ENCODE measurements at places on chromosomes 13 and 19.
A peak's percentile ranks its signal among the peaks of the same experiment; 100 is the strongest.

GRCh38 chr19:13117176-13117771 lies 734 bp upstream of the TRMT1 start:
- no peak for DNase-seq

DNA sequence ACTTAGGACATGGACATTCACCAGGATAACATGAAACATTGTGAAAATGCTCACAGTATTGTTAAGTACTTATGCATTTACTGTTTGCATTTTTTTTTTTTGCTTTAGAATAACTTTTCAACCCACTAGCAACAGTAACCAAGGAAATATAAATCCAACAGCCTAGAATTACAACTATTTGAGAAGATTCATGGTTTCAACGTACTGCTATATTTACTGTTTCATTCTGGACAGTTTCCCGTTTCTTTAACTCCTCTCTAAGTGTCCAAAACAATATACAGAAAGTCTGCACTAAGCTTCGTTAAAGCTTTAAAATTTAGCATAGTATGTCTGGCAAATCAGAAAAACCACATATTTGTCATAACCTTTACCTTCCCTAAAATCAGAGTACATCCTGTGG lies 2.7 kb downstream of the SMAD9 start:
- no peak for DNase-seq

DNA sequence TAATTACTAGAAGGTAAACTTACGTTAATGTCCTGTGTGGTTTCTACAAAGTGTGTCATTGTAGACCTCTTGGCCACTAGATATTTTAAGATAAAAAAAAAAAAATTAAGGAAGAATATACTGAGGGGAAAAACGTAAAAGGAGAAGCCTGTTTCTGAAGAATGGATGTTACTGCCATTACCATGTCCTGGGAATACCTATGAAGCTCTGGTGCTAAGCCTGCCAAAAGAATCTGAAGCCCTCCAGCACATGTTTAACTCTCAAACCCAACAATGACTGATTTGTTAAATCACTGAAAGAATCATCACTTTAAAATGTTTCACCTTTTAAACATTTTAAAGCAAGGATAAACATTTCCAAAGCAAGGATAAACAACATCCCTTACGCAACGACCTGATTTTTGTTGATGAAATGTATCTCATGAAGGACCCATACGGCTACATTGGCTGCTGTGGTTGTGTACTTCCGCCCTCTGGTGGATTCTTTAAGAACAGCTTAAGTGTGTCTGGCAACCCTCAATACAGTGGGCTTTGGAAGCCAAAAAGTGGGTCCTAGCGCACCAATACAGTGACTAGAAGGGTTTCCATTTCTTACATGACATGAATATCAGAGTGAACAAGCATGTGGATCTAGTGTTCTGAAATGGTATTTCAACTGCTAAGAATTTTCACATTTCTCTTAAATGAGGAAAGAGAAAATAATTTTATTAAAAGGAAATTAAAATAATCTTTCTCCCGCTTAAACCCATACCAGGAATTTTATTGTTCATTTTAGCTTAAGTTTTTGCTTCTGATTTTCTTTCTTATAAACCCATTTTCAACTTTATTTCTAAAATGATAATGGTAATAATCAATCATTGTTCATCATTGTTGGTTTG lies 74.5 kb upstream of the RAP2A start:
- peak; percentile 20 for DNase-seq

DNA sequence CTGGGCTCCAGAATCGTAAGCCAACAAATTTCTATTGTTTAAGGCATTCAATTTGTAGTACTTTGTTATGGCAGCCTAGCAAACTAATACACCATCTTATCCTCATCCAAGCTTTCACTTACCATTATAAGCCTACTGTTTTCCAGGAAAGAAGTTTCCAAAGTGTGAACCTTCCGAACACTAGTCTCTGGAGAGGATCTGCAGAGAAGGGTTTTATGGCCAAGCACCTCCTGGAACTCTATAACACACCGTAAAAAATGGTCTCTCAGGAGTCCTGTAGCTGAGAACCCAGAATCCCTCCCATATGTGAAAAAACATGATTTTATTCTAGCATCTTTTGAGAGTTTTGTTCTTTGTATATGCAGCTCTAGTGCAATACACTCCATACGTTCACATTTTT lies 142.1 kb downstream of the POSTN start:
- no peak for DNase-seq

- no peak for DNase-seq
These were observed 28.0 kb downstream of the SH3GL1 start for GRCh38 chr19:4372165-4373012.

DNA sequence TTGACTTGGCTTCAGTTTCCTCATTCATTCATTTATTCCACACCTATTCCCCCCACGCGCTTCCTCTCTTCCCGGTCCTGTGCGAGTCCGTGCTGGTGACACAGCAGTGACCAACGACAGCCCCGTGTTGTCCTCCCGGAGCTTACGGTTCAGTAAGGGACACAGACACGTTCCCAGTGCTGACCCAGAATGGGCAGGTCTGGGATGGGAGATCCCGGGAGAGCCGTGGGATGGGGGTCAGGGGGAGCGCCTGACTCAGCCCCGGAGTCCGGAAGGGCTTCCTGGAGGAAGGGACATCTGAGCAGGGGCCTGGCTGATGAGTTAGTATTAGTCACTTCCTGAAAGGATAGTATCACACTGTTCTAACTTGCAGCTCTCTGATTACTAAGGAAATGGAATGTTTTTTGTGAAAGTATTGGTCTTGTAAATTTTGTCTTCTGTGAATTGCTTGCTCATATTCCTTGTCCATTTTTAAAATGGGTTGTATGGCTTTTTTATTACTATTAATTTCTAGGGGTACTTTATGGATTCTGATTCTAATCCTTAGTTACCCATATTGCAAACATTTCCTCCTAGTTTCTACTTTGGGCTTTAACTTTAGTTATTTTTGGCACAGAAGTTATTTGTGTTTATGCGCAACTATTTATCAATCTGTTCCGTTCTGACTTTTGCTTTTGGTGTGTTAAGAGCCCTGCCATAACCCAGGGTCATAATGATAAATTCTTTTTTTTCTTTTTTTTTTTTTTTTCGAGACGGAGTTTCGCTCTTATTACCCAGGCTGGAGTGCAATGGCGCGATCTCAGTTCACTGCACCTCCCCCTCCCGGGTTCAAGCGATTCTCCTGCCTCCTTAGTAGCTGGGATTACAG lies 708 bp upstream of the ERCC1 start:
- no peak for DNase-seq

- DNase-seq, result no peak
These were observed 685 bp downstream of the GMFG start for GRCh38 chr19:39335168-39335548.

DNA sequence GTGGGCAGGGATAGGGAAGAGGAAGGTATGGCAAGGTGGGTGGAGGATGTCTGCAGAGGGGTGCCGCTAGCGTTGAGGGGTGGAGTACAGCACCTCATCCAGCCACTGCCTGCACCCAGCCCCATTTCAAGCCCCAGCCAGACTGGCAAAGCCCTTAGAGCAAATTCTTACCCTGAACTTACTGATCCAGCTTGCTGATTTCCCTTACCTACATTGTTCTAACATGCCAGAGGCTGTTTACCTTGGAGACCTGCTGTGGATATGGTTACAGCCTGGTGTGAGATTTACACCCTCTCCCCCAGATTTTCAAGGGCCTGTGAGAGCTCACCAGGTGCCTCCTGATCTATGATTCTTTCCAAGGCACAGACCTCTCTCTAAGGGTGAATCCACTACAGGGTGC lies 86.0 kb downstream of the ZNF726 start:
- DNase-seq, result no peak

DNA sequence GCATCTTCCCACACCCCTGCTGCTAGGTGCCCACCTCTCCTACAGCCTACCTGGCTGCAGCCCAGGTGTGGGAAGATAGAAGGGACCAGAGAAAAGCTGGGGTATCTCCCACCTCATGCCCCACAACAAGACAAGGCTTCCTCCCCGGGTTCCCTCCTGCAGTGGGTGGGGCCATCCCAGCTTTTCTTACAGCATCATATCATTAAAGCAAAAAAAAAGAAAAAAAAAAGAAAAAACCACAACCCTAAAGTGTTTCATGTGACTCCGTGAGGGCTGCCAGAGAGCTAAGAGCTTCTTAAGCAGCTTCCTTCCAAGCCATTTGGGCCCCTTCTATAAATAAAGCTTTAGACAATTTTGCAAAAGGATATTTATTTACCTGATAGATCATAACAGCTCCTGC lies 455.4 kb upstream of the TSHZ3 start:
- no peak for DNase-seq

- DNase-seq, result peak; percentile 6
These were observed 25.2 kb upstream of the ZNF845 start for GRCh38 chr19:53308339-53308811.

DNA sequence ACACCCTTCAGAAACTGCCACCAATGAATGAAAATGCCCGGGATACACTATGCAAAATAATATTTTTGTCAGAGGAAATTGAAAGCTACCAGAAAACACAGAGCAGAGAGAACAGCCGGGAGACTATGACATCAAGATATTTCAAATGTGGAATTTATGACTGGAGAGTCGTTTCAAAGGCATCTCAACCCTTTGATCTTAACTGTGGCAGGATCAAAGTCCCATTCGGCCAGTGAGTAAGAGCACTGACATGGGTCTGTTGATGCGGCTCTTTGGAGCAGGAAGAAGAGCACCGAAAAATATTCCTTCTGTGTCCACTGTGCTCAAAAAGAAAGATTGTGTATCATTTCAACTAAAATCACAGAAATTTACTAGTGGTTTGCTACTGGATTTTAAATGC lies 201.9 kb downstream of the RFC3 start:
- DNase-seq, result no peak

- no peak for DNase-seq
These were observed 124.5 kb downstream of the KCTD15 start for GRCh38 chr19:33921165-33921564.

DNA sequence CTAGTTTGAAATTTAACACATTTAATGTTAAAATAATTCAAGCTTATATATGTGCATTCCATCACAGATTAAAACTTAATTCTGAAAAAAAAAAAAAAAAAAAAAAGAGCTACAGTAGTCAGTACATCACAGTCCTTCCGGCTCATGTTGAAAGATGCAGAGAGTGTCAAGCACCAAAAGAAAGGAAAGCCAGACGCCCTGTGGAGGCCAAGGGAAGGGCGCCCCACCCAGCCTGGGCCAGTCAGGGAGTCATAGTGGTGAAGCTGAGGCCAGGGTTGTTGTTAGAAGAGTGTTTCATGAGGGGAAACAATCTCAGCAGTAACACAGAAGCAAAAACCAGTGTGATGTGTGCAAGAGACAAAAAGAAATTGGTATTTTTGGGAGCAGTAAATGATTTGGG lies 375.3 kb downstream of the MTUS2 start:
- no peak for DNase-seq

- DNase-seq, result no peak
These were observed 362.1 kb downstream of the EFNB2 start for GRCh38 chr13:106173346-106173745.

GRCh38 chr13:109669234-109669612 lies 117.2 kb downstream of the IRS2 start:
- no peak for DNase-seq

- DNase-seq, result no peak
These were observed 304.4 kb downstream of the PCDH17 start for GRCh38 chr13:57935965-57936364.

DNA sequence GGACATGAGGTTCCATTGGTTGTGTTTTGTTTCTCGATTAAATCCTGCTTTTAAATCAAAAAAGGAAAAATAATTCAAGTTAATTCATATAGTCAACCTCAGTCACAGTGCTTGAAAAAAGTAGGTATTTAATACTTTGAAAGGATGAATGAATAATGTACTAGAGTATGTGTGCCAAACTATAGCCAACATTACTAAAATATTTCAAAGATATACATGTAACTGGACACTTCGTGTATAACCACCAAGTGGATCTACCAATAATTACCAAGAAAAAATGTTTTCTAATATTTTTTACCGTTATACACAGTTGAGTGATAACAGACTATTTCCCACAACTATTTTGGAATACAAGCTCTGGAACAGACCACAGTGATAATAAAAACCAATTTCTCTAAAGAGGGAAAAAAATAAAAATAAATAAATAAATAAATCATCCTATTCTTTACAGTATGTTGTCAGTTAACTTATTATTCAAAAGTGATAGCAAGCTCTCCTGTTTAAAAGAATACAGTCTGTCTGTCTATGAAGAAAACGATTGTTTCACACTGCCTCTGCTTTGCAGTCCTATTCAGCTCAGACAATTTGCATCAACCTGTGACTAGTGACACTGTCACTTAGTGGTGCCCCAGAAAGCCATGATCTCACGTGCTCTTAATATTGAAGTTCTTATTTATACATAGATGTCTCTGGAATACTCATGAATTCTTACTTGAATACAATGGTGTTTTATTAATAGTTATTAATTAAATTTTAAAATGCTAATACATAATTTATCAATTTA lies 58.2 kb downstream of the UBL3 start:
- no peak for DNase-seq

DNA sequence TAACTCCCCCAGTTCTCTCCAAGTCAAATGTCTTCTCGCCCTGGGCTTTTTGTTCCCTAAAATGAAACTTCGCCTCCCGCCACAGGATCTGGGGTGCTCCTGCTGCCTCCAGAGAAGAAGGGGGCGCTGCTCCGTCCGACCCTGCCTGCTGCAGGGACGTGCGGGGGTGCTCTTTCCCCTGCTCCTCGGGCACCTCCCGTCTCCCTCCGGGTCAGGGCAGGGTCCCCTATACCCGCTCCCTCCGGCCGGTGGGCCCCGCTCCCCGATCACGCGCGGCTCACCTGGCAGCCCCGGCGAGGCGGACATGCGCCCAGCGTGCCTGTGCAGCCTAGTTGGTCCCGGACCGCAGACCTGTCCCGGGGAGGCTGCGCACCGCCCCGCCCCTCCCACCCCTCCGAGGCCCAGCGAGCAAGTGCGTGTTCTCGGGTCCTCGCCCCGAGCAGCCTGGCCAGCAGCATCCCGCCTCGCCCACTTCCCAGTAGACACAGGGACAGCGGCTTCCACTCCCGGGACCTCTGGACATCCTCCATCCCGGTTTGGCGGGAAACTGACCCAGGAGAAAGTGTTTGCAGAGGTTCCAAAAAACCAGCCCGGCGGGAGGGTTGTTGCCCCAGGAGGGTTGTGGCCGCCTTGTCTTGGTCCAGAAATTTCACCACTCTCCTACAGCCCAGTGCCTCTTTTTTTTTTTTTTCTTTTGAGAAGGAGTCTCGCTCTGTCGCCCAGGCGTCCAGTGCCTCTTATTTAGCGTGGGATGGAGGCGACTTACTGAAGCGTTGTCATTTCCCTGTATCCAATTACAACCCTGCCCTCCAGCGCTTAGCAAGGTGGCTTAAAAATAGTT lies at the start of gene OXGR1:
TSS of gene OXGR1 (minus strand) at position 460 of the 841 bp plus-strand sequence. CDS start 6,717 bp downstream, outside the sequence.
- DNase-seq, result no peak

- DNase-seq, result no peak
These were observed 4.7 kb downstream of the PRKACA start for GRCh38 chr19:14112809-14113385.

DNA sequence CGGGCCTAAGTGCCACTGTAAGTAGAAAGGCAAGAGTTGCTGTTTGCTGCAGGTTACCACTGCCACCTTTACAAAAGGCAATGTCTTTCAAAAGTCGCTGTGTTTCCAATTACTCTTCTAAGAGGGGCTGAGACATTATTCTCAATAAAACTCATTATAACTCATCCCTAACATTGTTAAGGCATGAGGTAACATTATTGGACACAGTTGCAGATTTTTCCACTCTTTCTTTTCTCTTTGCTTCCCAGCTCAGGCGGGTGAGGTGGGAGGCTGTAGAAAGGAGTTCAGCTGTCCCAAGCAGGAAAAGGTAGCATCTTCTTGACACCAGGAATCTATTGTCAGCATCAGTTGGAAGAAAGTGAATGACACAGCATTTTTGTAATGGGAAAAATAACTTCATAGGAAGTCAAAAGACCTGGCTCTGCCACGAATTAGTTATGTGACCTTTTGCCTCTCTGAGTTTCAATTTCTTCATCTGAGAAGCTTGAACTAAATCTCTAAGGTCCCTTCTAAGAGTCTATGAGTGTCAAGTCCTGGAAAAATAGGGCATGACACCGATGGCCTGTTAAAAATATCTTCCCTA lies 2.1 kb upstream of the UBL3 start:
- DNase-seq, result no peak

Data from effector CD8-positive, alpha-beta T cell (primary cell).